ENCODE measurements at places on chromosomes 7 and 10.

DNA sequence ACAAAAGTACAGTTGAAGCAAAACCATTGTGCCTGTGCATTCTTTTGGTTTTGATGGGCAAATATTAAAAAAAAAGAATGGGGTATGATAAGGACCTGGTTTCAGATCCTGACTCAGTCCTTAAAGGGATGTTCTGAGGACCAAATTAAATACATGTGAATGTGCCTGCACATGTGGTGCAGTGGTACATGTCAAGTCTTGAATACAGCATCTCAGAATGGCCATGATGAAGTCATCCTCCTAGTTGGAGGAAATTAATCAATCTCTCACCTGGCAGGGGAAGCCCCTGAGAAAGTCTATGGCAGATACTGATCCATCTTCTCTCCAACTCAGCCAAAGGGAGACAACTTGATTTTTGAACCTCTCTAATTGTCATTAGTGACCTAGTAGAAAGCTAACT is 207.0 kb downstream of the SUGCT start:
- DNase-seq: no peak

GRCh38 chr7:17506095-17506494 is 207.6 kb downstream of the AHR start:
- no peak for DNase-seq

DNA sequence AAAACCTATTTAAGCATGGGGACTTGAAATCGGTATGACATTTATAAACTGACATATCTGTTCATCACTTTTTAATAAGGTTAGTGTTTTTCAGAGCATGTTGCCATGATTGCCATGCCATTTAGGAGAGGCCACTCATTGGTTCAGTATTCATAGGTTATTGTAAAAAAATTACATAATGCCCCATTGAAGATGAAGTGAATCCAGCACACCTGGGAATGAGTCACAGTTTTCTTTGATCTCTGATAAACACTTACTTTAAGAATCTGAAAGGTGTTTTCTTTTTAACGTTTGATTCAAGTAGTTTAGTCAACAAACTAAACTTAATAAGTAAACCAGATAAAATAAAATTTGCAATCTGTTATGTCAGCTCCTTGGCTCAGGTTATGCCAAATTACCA is 278.3 kb downstream of the ARL4A start:
- no peak for DNase-seq

- DNase-seq: no peak
These were observed 48.5 kb downstream of the FOXL3 start for GRCh38 chr7:338295-339061.

GRCh38 chr7:74027683-74028320 is at the start of gene ELN:
Gene ELN, plus strand, starts transcription at chr7:74028173. Its CDS starts 15 bp downstream, at chr7:74028188.
- no peak for DNase-seq

- no peak for DNase-seq
These were observed 211.0 kb downstream of the TCF7L2 start for GRCh38 chr10:113161066-113161465.

All from T-helper 1 cell (primary cell).